Psoas muscle (tissue), 8 donors: ENCODE measurements at places on chromosomes 6 and 20.

GRCh38 chr6:86511962-86512361 lies 425.4 kb upstream of the HTR1E start:
- H3K4me1 ChIP-seq, result no peaks in the 10 kb centered on the region
- H3K36me3 ChIP-seq, result no peaks in the 10 kb centered on the region
- no peak overlapping the region for H3K27ac ChIP-seq

DNA sequence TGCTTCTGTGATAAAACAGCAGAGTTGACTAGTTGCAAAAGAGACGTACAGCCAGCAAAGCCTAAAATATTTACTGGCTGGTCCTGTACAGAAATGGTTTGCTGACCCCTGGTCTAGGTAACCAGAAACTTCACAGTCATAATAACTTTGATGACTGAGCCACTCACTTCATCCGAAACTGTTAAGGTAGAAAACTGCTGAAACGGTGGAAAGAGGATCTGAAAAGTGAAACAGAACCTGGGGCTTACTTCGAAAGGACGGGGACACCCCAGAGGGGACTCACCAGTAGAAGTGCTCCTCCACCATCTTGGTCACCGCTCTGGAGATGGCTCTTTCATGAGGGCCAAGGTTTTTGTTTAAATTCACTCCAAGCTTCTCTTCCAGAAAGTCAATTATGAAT lies 16.4 kb downstream of the FAXC start:
- no peaks in the 10 kb centered on the region for H3K36me3 ChIP-seq
- no peak for DNase-seq
- H3K4me1 ChIP-seq, result no peaks in the 10 kb centered on the region
- no peak overlapping the region for H3K27ac ChIP-seq
- no peak overlapping the region for H3K4me3 ChIP-seq

DNA sequence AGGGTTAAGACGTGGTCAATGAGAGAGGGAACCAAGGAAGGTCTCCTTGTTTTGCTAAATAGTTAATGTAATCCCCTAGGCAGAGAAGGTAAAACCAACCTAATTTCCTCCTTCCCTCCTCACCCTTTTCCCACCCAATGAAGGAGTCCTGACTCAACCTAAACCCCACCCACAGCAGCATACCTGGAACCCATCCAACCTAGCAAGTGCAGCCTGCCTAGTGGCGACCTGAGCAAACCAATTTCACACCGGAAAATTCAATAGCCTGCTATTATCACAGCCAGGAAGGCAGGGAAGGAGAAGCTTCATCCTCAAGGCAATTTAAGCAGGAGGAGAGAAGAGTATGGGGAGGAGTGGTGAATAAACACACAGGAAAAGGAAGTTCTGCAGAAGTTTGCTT lies 46.9 kb downstream of the OSTM1 start:
- no peak overlapping the region for H3K4me3 ChIP-seq
- no peak for DNase-seq
- H3K27me3 ChIP-seq, result no peaks in the 10 kb centered on the region
- H3K27ac ChIP-seq, result no peak overlapping the region

DNA sequence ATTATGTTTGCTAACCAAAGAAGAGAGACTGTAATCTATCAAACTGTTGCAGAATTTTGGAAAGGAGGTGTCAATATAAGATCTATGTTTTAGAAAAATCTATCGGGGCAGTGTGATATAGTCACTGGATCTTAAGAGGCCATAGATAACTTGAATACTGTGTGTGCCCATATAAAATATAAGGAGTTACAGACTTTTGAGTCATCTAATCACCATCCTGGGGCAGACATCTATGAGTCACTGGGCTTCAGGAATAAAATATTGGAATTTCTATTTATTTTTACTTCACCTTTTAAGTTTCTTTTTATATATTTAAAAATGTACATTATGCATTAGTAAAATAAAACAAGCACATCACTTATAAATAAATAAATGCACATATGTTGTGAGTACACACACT lies 509.3 kb upstream of the MAN1A1 start:
- no peaks in the 10 kb centered on the region for H3K4me1 ChIP-seq
- no peak overlapping the region for H3K4me3 ChIP-seq

GRCh38 chr20:31717478-31718201 lies 5.0 kb downstream of the BCL2L1 start:
- peak overlapping the region; percentile 98 for H3K27ac ChIP-seq
- no peak for DNase-seq
- peaks cover 71% of the 10 kb centered on the region for H3K4me1 ChIP-seq
- peak overlapping the region; percentile 85 for H3K4me3 ChIP-seq
- no peaks in the 10 kb centered on the region for H3K27me3 ChIP-seq

DNA sequence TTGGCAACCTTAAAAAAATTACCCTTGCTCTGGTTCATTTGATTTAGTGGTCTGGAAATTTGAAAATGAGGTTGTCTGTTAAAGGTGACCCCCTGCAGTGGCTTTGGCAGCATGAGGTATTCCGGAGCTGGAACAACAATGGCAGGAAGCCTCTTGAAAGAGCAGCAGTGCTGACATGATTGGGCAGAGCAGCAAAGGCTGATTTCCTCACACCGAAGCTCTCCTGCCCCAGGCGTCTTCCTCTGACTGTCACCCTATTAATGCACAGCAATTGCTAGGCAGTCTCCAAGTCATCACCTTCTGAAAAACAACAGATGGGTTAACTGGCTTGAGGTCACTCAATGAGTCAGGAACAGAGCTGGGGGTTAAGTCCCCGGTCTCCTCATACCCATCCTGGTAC lies 241.8 kb upstream of the MMS22L start:
- H3K27ac ChIP-seq, result no peak overlapping the region
- H3K4me1 ChIP-seq, result no peaks in the 10 kb centered on the region
- no peak overlapping the region for H3K4me3 ChIP-seq

- H3K4me1 ChIP-seq, result peaks cover 27% of the 10 kb centered on the region
- no peaks in the 10 kb centered on the region for H3K27me3 ChIP-seq
- peak overlapping the region; percentile 89 for H3K27ac ChIP-seq
- H3K36me3 ChIP-seq, result no peaks in the 10 kb centered on the region
- peak overlapping the region; percentile 72 for H3K4me3 ChIP-seq
Measured at GRCh38 chr6:34248198-34248726, 544 bp downstream of the SMIM29 start.

- H3K27ac ChIP-seq, result no peak overlapping the region
- H3K4me1 ChIP-seq, result no peaks in the 10 kb centered on the region
- no peak overlapping the region for H3K4me3 ChIP-seq
- no peak for DNase-seq
- no peaks in the 10 kb centered on the region for H3K27me3 ChIP-seq
- H3K36me3 ChIP-seq, result no peaks in the 10 kb centered on the region
Measured at GRCh38 chr6:166029506-166029905, 138.1 kb downstream of the TBXT start.

GRCh38 chr20:45085289-45085688 lies 15.6 kb downstream of the KCNS1 start:
- H3K36me3 ChIP-seq, result peaks cover 14% of the 10 kb centered on the region
- H3K4me3 ChIP-seq, result no peak overlapping the region
- H3K4me1 ChIP-seq, result peaks cover 4% of the 10 kb centered on the region
- no peaks in the 10 kb centered on the region for H3K27me3 ChIP-seq
- no peak for DNase-seq

- H3K4me3 ChIP-seq, result no peak overlapping the region
- H3K27ac ChIP-seq, result no peak overlapping the region
- H3K27me3 ChIP-seq, result no peaks in the 10 kb centered on the region
- H3K36me3 ChIP-seq, result peaks cover 32% of the 10 kb centered on the region
- H3K4me1 ChIP-seq, result no peaks in the 10 kb centered on the region
- DNase-seq, result no peak
Measured at GRCh38 chr6:83867527-83868161, 8.2 kb downstream of the CYB5R4 start.

DNA sequence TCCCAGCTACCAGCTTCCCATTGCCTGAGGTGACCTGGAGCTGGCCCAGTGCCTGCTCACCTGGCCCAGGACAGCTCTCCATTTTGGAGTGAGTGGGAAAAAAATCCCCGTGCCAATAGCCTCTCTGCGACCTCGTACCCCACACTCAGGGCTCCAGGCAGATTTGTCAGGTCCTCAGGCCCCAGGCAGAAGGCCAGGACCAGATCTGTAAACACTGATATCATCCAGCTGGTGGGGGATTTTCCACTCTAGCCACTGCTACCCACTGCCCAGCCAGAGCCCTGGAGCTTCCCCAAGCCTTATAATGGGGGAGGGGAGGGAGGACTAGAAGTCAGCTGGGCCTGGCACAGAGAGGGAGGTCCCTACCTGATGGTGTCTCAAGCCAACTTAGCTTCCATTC lies 1.3 kb upstream of the PGC start:
- no peaks in the 10 kb centered on the region for H3K36me3 ChIP-seq
- H3K27ac ChIP-seq, result no peak overlapping the region
- no peak overlapping the region for H3K4me3 ChIP-seq

DNA sequence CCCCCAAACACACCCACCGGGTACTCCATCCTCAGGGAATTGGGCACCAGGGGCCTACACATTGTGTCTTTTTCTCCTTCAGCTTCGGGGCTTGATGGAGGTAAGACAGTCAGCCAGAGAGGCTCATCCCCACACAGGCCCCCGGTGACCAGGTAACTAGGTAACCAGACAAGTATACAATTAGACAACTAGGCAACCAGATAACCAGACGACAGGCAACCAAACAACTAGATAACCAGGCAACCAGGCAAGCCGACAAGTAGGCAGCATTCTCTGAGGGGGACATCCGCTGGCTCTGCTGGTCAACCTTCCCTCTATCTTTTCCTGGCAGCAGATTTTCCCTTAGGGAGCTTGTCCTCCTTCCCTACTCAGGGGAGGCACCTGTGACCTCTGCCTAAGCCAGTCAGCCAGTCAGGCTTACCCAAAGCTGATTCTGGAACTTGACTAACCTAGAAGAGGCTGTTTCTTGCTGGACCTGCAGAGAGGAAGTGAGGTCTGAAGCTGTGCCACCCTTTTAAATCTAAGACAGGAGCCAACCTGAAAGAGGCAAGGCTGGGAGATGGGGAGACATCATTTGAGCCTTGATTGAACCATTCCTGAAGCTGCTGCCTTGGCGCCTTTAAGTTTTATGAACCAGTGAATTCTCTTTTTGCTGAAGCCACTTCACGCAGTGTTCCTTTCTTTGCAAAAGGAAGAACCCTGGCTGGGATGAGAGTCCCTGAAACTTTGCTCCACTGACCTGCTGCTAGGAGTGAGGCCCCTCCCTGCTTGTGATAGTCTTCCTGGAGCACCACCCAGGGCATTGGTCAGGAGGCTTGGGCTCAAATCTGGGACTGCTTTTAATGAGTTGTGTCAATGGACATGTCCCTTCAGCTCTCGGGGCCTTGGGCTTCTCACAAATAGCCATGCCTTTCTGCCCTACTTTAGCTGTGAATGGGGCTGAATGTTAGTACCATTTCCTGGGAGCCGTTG lies 96.4 kb upstream of the RNF24 start:
- no peaks in the 10 kb centered on the region for H3K36me3 ChIP-seq
- H3K27ac ChIP-seq, result no peak overlapping the region
- no peak overlapping the region for H3K4me3 ChIP-seq
- peaks cover 6% of the 10 kb centered on the region for H3K4me1 ChIP-seq
- no peak for DNase-seq

DNA sequence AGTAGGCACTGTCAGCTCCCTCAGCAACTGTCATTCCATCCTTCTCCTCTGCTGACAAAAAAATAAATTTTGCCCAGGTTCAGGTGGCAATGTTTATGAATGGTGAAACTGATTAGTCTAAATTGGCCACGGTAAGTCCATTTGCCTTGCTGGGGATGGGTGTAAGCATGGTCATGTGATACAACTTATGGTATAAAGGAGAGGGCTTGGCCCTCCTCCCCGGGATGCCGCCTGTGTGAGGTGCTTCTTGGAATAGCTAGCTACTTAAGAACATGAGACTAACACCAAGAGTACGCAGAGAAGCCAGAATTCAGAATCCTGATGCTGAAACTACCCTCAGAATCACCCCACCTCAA lies 94.4 kb upstream of the MAP7 start:
- peaks cover 12% of the 10 kb centered on the region for H3K4me1 ChIP-seq
- H3K4me3 ChIP-seq, result no peak overlapping the region
- peak overlapping the region; percentile 25 for H3K27ac ChIP-seq

DNA sequence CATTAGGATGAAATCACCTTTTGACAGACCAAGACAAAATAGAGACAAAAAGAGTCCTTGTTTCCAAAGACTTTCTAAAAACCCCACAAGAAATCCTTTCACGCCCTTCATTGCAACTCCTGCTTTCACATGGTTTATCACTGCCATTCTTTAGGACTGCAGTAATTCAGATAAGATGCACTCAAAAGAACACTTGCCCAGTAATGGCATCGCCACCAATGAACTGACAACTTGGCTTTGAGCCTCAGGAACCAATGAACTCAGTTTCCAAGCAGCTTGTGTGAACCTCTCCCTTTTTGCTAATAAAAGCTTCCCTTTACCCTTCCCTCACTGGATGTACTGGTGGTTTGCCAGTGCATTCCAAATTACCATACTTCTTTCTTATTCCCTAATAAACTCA lies 21.8 kb downstream of the OSTM1 start:
- no peaks in the 10 kb centered on the region for H3K4me1 ChIP-seq
- H3K27me3 ChIP-seq, result no peaks in the 10 kb centered on the region
- no peak for DNase-seq
- peaks cover 51% of the 10 kb centered on the region for H3K36me3 ChIP-seq
- H3K27ac ChIP-seq, result no peak overlapping the region
- no peak overlapping the region for H3K4me3 ChIP-seq

DNA sequence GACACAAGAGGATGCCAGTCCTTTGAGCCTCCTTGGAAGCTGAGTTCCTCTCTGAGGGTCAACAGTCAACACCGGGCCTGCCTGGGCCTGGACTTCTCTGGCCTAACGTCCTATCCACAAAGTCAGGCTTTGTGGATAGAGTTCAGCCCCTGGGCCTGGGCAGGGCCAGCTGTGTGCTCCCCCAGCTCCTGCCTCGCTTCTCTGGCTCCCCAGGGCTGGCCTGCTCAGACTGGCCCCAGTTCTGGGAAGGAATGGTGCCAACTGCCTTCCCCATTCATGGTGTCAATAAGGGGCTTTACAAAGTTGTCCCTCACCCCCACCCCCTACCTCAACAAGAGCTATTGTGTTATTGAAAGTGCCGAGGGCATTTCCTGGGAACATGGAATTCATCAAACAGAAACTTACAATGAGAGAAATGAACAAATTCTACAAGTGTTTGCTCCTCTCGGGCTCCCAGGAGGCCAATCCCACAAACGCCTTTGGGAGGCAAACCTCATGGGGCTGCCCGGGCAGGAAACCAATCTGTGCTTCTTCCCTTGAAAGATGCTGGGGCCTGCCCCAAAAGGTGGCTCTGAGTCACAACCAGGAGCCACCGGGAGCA lies 26.5 kb upstream of the PPP1R14C start:
- H3K4me1 ChIP-seq, result no peaks in the 10 kb centered on the region
- no peak for DNase-seq
- H3K27me3 ChIP-seq, result no peaks in the 10 kb centered on the region
- H3K36me3 ChIP-seq, result no peaks in the 10 kb centered on the region
- no peak overlapping the region for H3K4me3 ChIP-seq
- no peak overlapping the region for H3K27ac ChIP-seq

GRCh38 chr6:156780962-156781853 lies 4.0 kb downstream of the ARID1B start:
- H3K4me3 ChIP-seq, result peak overlapping the region; percentile 76
- peak overlapping the region; percentile 94 for H3K27ac ChIP-seq
- H3K36me3 ChIP-seq, result peaks cover 4% of the 10 kb centered on the region
- no peak for DNase-seq
- H3K27me3 ChIP-seq, result no peaks in the 10 kb centered on the region
- peaks cover 40% of the 10 kb centered on the region for H3K4me1 ChIP-seq
